MM.1S (cell line): ENCODE measurements at places on chromosomes 3 and 15.
A peak's percentile ranks its signal among the peaks of the same experiment; 100 is the strongest.

- DNase-seq = peak; percentile 67
Observed at GRCh38 chr15:41018534-41018933, 65.3 kb downstream of the CHAC1 start.

DNA sequence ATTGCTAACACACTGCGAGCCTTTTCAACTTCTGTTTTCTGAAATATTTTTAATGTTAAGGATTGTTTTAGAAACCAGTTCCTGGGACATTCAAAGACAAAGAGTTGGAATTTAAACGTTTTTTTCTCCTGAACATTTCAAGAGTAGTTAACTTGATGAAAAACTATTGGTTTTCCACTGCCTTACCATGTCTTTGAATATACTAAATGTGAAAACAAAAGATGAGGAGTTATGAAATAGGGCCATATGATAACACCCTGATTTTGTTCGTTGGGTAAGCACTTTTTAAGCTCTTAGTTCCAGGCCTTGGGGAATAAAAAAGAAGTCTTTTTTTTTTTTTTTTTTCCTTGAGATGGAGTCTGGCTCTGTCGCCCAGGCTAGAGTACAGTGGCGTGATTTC, 2.8 kb downstream of the DIS3L start:
- no peak for DNase-seq

DNA sequence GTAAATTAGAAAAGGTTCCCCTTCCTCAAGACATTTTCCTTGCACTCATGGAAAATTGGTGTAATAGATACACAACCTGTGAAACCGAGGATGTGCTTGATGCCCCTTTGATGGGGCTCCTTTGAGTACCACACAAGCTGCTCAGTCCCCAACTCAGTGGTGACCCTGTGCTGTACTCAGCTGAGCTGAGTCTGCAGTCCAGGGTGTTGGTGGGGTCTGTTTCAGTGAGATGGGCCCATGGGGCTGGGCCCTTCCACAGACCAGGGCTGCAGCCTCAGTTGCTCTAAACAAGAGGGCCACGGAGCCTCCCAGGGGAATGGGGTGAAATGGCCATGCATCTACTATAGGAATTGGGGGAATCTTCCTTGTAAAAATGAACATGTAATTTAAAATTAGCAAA, 39.3 kb downstream of the KY start:
- no peak for DNase-seq

GRCh38 chr15:55221090-55222011, 24.6 kb upstream of the RSL24D1 start:
- peak; percentile 35 for DNase-seq

- no peak for DNase-seq
Observed at GRCh38 chr3:45545476-45545875, 49.1 kb upstream of the LIMD1 start.

GRCh38 chr3:126509597-126510307, 7.8 kb downstream of the UROC1 start:
- DNase-seq = no peak

- no peak for DNase-seq
Observed at GRCh38 chr3:182148360-182148759, 436.6 kb downstream of the SOX2 start.

DNA sequence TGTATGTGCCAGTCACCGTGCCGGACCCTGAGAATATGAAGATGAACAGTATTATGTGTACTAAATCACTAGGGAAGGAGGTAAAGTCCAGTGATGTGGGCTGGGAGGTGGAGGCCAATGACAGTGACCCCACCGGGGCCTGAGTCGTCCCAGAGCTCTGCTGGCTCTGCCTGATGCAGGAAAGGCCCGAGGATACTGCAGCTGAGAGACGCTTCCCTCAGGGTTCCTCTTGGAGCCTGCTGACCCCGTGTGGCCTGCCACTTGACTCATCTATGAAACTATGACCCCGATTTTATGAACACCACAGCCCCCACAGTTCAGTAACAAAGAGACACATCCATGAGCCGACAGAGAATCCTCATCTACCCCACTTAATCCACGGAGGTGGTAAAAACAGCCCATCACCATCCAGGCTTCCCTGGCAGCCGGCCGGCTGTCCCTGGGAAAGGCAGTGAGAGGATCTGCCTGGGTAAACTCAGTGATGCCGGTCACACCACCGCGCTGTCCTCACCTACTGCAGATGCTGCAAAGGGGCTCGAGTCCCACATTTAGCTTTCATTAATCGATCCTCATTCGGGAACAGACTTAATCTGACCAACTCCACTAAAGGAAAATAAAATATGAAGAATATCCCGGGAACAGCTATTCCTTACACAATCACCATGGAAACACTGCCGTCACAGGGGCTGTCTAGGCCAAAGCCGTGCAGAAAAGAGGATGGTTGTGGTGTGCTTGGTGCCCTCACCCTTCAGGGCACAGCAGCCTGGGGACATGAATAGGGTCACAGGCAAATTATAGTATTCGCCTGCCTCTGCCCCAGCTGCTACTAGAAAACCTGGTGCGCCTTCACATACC, 82.9 kb downstream of the ARRDC4 start:
- DNase-seq = no peak

- DNase-seq = no peak
Observed at GRCh38 chr3:72891053-72891855, 3.4 kb downstream of the GXYLT2 start.

GRCh38 chr3:160451602-160452001, 2.0 kb upstream of the TRIM59 start:
- no peak for DNase-seq

- DNase-seq = peak; percentile 69
Observed at GRCh38 chr3:72997421-72997961, 880 bp downstream of the PPP4R2 start.

- DNase-seq = no peak
Observed at GRCh38 chr15:88538972-88539371, 7.5 kb downstream of the DET1 start.

DNA sequence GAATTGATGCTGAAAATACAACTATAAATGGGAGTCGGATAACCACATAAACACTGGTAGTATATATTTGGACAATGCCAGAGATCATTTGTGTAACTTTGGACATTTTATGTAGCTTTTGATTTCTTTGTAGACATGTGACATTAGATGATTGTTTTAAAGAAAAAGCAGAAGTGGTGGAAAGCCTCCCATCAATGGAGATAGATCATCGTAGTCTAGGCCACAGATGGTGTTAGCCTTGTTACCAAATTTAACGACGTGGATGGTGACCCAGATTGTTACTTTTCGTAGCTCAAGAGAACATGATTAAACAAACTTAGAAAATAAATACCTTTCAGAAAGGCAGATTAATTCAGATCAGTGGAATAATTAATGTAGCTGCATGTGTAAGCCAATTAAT, 8.8 kb downstream of the CACNA1D start:
- no peak for DNase-seq

- DNase-seq = no peak
Observed at GRCh38 chr3:39978308-39978707, 168.9 kb downstream of the MYRIP start.
